ENCODE measurements at places on chromosomes 12 and 14.

DNA sequence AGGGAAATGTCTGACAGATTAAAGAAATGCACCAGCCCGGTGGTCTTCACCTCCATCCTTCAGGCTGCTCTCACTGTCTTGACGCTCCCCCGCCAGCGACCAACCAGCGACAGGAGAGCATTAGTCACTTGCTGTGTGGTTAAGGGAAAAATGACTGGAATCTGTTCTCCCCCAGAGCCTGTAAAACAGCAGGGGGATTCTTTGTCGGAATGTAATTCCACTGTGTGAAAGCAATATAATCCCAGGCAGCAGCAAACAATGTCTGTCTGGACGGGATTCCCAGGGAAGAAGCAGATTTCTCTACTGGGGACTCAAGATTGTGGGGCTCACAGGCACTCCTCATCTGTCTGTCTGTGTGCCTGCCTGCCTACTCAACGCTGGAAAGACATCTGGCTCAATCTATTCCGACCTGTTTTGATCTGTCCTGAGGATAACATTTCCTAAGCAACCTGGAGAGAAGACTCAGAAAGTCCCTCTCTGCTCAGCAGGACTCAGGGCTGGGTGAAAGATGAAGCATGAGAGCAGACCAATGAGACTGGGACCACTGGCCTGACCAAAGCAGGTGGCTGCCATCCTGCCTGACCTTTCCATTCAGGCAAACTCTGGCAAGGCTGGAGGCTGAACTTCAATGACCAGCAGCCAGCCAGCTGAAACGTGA lies 54.6 kb downstream of the NUAK1 start:
- no peak for DNase-seq

DNA sequence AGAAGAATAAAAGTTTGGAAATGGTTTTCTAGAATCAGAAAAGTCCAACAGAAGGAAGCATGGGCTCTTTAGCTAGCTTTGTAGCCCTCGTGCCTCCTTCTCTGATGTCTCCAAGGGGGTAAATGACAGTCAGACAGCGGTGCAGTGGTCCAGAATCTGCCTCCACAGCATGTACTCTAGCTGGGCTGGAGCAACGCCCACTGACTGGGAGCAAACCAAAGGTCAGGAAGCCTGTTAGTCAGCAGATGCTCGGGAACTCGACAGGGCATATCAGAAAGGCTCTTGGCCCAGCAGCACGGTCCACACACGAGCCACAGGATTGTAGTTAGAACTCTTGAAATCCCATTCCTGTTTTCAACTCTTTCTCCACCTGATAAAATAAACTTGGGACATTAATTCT lies 164.3 kb downstream of the GRIN2B start:
- no peak for DNase-seq

DNA sequence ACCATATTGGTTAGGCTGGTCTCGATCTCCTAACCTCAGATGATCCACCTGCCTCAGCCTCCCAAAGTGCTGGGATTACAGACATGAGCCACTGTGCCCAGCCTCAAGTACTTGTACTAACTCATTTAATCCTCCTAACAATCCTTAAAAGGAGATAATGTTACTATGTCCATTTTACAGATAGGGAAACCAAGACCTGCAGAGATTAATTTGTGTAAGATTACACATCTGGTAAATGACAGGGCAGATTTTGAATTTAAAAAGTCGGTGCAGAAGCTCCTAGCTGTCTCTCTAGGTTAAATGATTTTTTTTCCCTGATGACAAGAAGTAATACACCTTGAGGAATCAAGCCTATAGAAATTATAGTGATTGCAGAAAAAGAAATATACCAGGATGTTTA lies 13.7 kb upstream of the HECTD1 start:
- DNase-seq: no peak

DNA sequence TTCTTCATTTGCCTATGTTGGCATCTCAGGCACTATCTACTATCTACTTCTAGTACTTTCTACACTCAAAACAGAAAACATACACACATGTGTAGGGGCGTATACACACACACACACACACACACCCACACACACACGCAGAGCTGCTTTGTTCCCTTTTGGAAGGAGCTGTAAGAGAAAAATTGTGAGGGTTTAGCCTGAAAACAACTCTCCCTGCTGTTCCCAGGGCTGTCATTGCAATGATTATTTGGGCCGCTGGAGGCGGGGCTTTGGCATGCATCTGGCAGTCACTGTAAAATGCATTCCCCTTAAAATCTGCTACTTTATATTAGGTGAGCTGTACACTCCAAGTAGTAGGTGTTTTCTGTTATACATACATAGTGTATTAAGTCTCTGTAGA lies 29.1 kb upstream of the SLC38A2 start:
- DNase-seq: peak; percentile 26

DNA sequence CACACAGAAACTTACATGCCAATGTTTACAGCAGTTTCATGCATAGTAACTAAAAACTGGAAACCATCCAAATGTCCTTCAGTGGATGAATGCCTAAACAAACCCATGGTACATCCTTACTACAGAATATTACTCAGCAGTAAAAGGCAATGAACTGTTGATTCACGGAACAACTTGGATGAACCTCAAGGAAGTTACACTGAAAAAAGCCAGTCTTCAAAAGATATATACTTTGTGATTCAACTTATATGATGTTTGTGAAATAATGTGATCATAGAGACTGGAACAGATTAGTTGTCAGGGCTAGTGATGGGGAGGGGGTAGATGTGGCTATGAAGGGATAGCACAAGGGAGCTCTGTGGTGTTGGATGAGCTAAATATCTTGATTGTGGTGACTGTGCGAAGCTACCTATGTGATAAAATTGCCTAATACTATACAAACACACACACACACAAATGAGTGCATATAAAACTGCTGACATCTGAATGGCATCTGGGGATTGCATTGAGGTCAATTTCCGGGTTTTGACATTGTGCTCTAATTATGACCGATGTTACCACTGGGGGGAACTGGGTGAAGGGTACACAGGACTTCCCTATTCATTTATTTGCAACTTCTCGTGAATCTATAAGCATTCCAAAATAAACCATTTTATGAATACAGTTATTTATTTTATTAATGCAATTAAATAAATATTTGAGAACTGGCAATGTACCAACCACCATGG lies 94.3 kb downstream of the RIN3 start:
- peak; percentile 71 for DNase-seq

- DNase-seq: no peak
These were observed 276.6 kb downstream of the NRXN3 start for GRCh38 chr14:78446807-78447206.

DNA sequence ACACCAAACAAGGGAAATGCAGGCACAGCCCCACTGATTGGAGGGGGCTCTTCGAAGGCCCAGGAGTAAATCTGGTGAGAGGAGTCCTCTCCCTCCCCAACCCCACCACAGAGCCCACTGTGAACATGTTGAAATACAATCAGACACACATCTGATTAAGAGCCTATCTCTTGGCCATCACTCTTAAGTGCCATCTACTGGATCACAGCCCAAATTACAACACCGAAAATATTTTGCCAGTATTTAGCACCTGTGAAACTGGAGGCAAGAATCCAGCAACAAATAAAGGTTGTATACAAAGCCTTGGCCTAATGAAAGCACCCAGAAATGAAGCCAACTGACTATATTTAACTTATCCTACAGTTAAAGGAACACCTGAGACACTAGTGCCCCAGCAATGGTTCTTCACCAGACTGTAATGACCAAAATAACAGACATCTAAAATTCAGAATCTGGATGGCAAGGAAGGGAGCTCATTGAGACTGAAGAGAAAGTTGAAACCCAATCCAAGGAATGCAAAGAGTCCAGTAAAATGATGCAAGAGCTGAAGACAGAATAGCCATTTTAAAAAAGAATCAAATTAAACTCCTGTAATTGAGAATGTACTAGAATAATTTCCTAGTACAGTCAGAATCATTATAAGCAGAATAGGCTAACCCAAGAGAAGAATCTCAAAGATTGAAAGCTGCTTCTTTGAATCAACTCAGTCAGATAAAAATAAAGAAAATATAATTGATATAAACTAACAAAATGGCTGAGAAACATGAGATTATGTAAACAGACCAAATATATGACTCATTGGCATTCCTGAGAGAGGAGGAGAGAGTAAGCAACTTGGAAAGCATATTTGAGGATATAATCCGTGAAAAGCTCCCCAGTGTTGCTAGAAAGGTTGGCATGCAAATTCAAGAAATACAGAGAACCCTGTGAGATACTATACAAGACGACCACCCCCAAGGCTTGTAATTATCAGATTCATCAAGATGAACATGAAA lies 1117.0 kb downstream of the FLRT2 start:
- DNase-seq: no peak

GRCh38 chr12:4443616-4444015 lies 2.0 kb downstream of the FGF6 start:
- DNase-seq: no peak

GRCh38 chr14:90644882-90645281 lies 171.3 kb downstream of the TTC7B start:
- peak; percentile 42 for DNase-seq

GRCh38 chr14:28057359-28058296 lies 709.0 kb upstream of the FOXG1 start:
- peak; percentile 9 for DNase-seq

DNA sequence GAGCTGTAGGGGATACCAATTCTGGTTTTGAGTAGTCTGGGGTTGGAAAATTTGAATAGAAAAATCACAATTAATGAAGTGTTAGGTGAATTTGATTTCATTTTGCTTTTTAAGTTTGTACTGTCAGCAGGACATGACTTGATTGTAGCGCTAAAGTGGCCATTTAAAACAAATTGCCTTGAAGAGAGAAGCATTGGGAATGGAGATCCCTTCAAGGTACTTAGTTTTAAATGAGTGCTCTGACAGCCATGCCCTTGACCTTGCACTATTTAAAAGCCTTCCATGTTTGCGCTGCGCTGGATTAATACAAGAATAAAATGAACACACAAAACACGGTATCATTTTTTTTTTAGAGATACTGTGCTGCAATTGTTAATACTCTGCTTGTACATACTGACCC lies 345.9 kb downstream of the NAV3 start:
- DNase-seq: no peak

DNA sequence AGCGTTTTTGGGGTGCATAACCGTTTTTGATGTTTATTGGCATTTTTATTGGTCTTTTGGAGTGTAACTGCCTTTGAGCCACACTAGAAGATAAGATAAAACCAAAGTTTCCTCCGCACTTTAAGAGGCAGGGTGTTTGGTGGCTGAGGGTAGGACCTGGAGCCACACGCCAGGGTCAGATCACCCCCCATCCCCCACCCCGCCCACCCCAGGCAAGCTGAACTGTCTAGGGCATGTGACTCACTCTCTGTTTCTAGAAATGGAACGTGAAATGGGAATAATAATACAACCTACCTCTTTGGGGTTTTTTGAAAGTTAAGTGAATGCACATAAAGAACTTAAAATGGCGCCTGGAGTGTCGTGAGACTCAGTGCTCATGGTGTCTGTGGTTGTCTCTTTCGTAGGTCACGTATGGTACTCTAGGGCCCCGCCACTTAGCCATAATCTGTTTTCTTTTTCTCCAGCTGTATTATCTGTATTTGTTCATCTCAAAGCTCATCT lies 56.0 kb downstream of the PPP2R5C start:
- no peak for DNase-seq

DNA sequence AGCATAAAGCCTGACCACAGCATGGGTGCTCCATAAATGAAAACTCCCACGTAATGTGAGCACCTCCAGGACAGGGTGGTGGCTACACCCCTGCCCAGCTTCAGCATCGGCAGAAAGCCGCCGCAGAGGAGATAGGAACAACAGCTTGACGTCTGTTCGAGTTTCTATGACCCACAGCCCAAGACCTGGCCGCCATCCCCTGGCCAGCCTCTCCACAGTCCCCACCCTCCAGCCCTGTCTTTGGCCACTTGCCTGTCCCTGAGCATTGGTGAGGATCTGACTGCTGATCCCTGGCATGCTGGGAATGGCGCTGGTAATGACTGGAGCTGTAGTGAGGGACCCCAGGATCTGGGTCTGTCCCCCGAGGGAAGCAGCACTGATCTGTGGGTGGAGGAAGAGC lies 21.3 kb downstream of the POU6F1 start:
- DNase-seq: no peak

GRCh38 chr12:76688631-76689030 lies 75.3 kb upstream of the ZDHHC17 start:
- peak; percentile 5 for DNase-seq

DNA sequence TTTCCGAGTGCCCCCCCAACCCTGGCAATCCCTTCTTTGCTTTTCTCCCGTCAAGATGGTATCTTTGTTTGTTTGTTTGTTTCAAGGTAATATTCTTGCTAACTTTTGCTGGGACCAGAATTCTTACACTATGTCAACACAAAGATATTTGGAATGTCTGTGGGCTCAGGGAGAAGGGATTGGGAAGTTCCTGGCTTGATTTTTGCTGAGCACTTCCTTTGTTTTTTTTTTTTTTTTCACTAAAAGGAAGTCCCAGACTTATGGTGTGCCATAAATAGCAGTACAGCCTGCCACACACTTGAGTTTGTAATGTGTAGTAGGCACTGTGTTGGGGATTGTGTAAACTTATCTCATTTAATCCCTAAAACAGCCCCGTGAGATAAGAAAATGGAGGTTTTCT lies 11.2 kb upstream of the RNU6-7 start:
- DNase-seq: peak; percentile 18

DNA sequence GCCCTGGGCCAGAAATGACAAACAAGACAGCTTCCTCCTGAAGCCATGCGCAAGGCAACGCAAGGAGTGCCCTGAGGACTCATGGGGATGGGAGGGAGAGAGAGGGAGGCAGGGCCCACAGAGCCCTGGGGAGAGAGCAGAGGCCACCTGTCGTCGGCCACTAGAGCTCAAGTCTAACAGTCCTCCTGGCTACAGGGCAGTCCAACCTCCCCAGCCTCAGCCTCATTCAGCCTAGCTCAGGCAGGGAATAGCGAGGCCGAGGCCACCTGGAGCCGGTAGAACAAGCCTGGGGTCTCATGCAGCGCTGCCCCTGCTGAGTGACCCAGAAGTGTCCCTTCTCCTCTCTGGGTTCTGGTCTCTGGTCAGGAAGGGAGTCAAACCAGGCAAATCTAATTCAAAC lies 69.5 kb downstream of the BCL11B start:
- DNase-seq: no peak

DNA sequence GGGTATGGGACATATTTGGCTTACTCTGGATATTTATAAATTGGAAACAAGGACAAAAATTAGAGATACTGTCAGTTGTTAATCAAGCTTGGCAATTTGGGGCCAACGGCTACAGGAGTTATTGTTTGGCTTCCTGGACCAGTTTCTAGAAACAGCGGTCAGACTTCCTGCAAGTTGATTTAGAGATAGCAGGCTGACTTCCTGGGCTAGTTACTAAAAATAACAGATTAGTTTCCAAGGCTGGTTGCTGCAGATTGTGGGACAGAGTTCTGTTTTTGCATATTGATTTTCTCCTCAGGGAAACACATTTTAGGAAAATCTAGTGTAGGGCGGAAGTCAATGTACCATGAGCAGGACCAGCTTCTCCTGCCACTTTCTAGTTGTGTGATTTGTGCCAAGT lies 144.0 kb upstream of the TMPO start:
- DNase-seq: no peak

GRCh38 chr12:94756789-94757188 lies 106.4 kb upstream of the TMCC3 start:
- DNase-seq: no peak

Data from inflammatory macrophage (primary cell).